ENCODE measurements at places on chromosomes 7 and 10. TPM values are rescaled to one million over a fixed set of nuclear protein-coding genes. Genes with fewer than 3 reads are reported as not detected.
A peak's percentile ranks its signal among the peaks of the same experiment; 100 is the strongest.

HOXA10 gene
- 9.8 TPM for total RNA-seq

FAM25C gene
- total RNA-seq, result not detected

HKDC1 gene
- total RNA-seq, result 7.6 TPM

AKR1C8 gene
- 0.10 TPM for total RNA-seq

PPP1R9A gene
- total RNA-seq, result 3.6 TPM

- peak; percentile 37 for DNase-seq
These were observed 804 bp downstream of the UNC5B start for GRCh38 chr10:71213127-71213621.

GRCh38 chr10:72061930-72062329, 26.4 kb downstream of the SPOCK2 start:
- no peak for DNase-seq

GRCh38 chr10:6203331-6204062, 765 bp downstream of the PFKFB3 start:
- peak; percentile 29 for DNase-seq

GRCh38 chr7:34038816-34039470, 133.6 kb downstream of the BMPER start:
- DNase-seq, result no peak

GRCh38 chr10:93186653-93187052, 113.0 kb downstream of the CYP26A1 start:
- no peak for DNase-seq

DNA sequence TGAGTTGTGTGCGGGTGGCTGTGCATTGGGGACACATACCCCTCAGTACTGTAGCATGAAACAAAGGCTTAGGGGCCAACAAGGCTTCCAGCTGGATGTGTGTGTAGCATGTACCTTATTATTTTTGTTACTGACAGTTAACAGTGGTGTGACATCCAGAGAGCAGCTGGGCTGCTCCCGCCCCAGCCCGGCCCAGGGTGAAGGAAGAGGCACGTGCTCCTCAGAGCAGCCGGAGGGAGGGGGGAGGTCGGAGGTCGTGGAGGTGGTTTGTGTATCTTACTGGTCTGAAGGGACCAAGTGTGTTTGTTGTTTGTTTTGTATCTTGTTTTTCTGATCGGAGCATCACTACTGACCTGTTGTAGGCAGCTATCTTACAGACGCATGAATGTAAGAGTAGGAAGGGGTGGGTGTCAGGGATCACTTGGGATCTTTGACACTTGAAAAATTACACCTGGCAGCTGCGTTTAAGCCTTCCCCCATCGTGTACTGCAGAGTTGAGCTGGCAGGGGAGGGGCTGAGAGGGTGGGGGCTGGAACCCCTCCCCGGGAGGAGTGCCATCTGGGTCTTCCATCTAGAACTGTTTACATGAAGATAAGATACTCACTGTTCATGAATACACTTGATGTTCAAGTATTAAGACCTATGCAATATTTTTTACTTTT, 1.8 kb downstream of the DDIT4 start:
- DNase-seq, result no peak

- DNase-seq, result peak; percentile 12
These were observed 46.1 kb upstream of the CACUL1 start for GRCh38 chr10:118800920-118801319.

DNA sequence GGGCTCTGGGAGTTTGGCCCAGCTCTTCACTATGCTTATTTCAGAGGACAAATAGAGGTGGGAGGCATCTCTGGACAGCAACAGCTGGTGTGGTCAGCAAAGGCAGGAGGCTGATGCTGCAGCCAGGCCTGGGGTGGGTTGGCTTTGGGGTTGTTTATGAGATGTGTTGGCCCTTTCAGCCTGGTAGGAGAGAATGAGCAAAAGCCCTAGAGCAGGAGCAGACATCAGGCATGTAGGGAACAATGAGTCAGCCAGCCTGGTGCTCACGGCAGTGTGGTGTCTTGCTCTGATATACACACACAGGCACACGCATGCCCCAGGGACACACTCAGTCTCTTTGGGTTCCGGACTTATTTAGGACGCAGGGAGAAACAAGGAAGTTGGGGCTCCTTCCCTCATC, 157.1 kb downstream of the PRKCQ start:
- no peak for DNase-seq

All from NCI-H460 (cell line).